ENCODE measurements at places on chromosomes 13 and 19.

GRCh38 chr13:23632741-23633140 lies 62.5 kb downstream of the TNFRSF19 start:
- DNase-seq, result no peak

GRCh38 chr13:97108530-97108900 lies 113.6 kb upstream of the MBNL2 start:
- DNase-seq, result no peak

DNA sequence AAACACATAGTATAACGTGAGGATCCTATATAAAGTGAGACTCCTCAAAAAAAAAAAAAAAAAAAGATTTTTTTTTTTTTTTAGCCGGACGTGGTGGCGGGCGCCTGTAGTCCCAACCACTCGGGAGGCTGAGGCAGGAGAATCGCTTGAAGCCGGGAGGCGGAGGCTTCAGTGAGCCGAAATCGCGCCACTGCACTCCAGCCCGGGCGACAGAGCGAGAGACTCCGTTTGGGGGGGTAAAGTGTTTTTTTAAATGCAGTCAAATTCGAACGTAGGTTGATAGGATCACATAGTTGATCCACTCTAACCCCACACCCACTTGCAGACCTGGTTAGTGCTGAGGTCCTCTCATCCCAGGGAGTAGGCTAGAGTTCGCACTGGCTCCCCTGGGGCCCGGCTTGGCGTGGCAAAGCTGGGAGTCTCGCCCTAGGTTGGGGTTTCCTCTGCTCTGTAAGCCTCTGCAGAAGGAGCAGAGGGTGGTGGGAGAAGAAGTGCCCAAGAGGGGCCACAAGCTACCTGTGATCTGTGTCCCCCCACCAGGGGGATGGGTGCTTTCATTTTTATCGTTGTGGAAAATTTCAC lies 6.5 kb downstream of the RNF225 start:
- DNase-seq, result no peak

DNA sequence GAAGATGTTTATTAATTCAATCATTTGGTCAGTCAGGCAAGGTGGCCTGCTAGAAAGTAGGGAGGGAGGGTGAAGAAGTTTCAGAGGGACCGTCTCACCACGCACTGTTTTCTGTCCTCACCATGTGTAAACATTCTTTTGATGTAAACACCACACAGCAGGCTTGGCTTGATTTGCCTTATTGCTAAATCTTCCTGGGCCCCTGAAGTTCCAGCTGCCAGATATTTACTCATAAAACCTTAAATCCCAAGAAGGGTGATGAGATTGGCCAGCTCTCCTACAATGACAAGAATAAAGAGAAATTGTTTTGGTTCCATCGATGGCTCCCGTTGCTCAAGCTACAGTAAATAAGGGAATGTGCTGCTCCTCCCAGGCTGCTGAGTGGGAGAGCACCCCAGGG lies 198.2 kb upstream of the TMTC4 start:
- no peak for DNase-seq

DNA sequence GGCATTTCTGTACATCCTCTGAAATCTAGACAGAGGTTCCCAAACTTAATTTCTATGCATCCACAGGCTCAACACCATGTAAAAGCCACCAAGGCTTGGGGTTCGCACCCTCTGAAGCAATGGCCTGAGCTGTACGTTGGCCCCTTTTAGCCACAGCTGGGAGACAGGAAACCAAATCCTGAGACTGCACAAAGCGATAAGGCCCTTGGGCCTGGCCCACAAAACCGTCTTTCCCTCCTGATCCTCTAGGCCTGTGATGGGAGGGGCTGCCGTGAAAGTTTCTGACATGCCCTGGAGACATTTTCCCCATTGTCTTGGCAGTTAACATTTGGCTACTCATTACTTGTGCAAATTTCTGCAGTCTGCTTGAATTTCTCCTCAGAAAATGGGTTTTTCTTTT lies 766.4 kb downstream of the GPC5 start:
- DNase-seq, result no peak

- no peak for DNase-seq
These were observed 22.1 kb upstream of the MTIF3 start for GRCh38 chr13:27472441-27472840.

- no peak for DNase-seq
These were observed 541.7 kb downstream of the FGF9 start for GRCh38 chr13:22212576-22212975.

DNA sequence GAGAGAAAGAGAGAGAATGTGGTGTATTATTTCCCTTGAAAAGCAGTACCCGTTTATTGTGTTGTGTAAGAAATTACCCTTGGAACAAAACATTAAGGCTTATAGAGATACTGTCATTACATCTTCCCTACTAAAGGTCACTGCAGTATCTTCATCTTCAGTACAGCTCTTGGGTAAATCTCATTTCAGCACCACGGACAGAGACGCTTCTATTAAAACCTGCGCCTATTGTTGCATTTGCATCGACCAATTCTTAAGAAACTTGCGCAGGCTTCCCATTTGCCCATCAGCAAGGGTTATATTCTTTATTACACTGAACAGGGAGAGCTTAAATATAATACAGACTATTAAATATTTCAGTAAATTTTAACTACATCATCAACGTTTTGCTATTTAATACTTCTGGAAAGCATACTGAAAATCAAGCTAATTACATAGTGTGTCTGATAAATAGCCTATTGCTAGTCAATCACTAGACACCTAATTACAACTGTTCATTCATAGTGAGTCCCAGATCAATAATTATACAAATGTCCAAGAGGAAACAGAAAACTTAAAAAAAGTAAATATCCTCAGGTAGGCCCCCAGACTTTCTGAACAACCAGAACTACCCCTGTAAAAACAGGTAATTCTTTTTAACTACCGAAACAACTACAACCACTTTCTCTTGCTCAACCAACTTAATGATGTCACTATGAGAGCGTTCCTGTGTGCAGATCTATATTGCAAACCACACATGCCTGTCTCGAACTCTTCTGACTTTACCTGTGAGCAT lies 350.6 kb downstream of the LIG4 start:
- DNase-seq, result peak; percentile 86

- DNase-seq, result no peak
These were observed 620.2 kb downstream of the EFNB2 start for GRCh38 chr13:105915146-105915850.

DNA sequence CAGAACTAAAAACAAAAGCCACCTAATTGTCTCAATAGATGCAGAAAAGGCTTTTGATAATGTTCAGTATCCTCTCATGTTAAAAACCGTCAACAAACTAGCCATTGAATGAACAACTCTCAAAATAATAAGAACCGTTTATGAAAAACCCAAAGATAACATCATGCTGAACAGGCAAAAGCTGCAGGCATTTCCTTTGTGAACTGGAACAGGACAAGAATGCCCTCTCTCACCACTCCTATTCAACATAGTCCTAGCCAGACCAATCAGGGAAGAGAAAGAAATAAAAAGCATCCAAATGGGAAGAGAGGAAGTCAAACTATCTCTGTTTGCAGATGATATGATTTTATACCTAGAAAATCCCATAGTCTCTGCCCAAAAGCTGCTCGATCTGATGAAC lies 179.6 kb upstream of the EDNRB start:
- DNase-seq, result no peak

DNA sequence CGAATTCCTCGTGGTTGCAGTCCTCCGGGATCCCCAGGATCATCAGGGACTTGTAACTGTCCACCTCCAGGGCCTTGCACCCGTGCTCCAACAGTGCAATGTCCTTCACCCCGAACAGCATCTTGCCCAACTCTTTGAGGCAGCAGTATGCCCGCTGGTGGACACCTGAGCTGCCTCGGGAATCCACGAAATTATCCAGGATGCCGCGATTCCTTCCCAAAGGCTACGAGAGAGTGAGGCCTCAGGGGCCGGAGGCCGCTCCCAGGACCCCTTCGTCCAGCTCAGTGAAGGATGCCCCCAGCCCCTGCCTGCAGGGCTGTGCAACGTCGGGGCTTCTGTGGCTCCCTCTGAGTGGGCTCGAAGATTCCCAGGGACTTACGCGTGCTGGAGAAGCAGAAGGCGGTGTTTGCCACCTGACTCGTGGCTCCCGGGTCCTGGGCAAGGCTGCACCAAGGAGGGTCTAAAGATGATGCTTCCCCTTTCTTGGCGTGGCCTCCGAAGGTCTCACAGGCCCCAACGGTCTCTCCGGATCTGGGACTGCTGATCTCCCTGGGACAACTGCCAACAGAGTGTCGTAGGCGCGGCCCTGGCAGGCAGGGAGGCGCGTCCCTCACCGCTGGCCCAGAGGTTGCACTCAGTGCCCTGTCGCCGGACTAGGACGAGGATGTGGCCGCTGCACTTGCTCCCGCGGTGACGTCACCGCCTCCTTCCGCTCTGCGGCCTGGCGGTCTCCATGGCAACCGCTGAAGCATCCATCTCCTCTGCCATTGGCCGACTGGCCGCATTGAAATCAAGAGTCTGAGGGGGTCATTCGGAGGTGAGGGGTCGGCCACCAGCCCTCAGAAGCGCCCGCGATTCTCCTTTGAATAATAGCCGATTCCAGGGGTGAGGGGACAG lies at the start of gene PNMA8C:
Gene PNMA8C, minus strand, starts transcription at position 698 of the 897 bp plus-strand sequence. Its CDS starts 577 bp downstream, at position 121.
- DNase-seq, result peak; percentile 91

DNA sequence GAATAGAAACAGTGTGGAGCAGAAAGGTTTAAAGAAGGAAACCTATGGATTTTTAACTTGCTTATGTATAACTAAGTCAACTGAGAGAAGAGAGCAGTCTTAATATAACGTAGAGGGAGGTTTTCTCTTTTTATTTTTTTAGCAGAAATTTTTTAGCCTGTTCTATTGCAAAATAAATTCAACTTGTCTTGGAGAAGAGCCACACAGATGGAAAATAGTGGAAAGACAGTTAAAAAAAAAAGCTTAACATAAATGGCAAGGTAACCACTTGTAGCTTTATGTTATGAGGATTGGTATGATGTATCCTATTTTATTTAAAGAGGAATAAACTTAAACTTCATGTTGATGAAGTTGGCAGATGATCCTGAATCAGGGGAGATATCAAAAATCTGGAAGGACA lies 312.4 kb downstream of the SHISA2 start:
- no peak for DNase-seq

DNA sequence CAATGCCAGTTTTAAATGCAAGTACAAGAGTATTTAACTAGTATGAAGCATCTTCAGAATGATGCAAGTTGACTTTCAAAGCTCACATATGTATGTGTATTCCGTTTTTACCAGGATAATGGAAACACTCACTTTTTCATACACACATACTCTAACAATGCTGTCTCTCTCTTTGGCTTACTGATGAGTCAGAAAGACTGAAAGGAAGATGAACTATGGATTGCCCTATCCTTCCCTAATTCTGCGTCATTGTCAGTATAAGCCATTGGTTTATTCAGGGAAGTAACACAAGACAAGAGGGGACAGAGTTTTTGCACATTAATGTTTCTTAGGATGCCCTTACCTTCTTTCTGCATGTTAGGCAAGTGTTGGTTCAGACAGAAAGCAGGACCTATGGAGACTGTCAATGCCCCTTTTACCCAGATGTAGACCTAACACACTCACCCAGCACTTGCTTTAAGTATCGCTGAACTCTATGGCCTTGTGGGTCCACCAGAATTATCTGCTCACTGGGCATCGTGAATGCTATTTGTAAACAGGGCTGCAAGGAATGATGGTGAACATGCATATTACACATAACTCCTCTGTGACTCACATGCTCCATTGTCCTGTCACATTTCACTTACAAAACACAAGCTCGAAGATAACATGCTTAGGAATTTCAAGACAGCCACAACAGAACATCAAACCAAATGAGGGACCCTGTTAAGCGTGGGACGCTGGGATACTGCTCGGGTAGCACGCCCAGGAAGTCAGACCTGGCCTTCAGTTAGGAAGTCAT lies 10.0 kb upstream of the OXGR1 start:
- peak; percentile 81 for DNase-seq

DNA sequence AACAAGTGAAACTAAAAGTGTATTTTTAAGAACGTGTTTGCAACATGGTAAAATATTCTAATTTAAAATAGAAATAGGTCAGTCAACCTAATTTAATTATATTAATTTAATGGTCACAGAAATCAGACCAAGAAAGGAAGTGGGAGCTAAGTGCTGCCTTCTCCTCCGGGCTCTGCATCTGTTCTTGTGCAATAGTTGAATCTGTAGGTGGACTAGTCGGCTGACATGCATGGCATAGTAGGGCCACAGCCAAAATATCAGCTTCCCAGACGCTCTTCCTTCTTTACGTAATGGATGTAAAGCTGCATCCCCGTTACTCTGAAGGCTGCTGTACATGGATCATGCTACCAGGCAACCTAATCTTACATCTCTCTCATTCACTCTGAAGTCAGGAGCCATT lies 47.3 kb downstream of the COL4A1 start:
- no peak for DNase-seq

DNA sequence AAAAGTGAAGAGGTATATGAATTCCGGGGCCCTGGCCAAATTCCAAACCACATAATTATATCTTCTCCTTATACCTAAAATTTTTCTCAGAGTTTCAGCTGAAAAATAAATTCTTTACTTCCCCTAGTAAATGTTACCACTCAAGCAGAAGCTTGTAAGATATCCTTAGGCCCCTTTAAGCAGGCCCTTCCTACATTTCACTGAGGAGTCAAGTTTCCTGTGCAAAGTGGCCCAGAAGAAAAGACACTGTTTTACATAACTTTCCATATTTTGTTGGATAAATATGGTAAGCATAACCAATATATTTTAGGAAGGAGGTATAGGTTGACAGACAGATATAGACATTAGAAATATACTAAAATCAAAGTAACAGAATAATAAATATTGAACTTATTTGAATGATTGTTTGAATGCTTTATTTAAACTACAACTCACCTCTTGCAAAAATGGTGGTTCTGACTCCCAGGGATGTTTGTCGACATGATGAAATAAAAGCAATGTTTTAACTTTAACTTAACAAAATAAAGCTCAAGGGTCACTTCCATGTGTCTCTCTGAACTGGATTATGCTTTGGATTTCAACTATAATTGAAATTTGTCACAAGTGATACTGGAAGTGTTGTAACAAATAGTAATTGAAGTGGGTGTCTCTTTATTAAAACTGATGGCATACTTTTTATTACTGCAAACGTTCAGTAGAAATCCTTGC lies 141.2 kb downstream of the SPRY2 start:
- no peak for DNase-seq

DNA sequence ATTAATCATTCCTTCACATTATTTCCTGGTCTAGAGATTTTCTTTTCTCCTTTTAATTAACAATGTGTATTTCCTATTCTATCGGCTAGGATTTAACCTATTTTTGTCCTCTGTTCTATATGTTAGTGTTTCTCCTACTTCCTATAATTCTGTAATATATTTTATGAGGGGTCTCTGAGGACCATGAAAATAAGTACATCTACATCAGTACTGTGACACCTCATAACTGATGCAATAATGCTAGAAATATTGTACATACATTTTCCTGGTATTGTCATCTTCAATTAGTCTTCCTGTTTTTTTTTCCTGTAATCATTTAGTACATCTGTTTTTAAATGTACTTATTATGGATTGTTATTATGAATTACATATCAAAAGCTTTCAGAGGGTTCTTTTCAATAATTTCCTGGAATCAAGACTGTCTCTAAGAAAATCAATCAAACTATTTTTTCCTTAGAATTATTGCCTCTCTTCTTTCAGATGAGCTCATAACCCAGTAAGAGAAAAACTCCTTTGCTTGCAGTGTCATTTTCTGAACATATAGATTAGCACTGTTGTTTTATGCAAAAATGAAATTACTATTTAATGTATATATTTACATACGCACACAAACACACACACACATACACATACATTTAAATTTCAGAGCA lies 1004.3 kb downstream of the SLITRK5 start:
- DNase-seq, result no peak

Measured in astrocyte of the hippocampus (primary cell).